Activated CD4-positive, CD25-positive, alpha-beta regulatory T cell treated with anti-CD3 and anti-CD28 coated beads, Interleukin-2, amount 50 U/mL, for 72 hours (primary cell): ENCODE measurements at places on chromosomes 5 and 9.

GRCh38 chr5:98713027-98713426, 60.4 kb upstream of the RGMB start:
- DNase-seq = no peak

DNA sequence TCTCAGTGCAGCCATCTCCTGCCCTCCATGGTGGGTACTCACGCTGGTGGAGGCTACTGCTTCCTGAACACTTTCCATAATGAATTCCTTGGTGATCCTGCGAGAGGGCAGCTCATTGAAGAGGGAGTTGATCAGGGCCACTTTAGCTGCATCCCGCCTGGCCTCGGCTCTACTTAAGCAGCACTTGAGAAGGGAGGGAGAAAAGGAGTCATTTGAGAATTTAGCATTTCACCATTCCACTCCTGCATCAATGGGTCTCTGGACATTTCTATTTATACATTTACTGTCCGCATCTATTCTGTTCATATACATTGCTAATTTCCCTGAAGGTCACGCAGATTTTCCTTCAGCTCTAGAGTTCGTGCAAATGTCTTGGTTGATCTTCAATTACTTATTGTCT, 35.1 kb downstream of the LIX1 start:
- no peak for DNase-seq

- no peak for DNase-seq
Measured at GRCh38 chr5:165196961-165197360, 1691.5 kb downstream of the MAT2B start.

DNA sequence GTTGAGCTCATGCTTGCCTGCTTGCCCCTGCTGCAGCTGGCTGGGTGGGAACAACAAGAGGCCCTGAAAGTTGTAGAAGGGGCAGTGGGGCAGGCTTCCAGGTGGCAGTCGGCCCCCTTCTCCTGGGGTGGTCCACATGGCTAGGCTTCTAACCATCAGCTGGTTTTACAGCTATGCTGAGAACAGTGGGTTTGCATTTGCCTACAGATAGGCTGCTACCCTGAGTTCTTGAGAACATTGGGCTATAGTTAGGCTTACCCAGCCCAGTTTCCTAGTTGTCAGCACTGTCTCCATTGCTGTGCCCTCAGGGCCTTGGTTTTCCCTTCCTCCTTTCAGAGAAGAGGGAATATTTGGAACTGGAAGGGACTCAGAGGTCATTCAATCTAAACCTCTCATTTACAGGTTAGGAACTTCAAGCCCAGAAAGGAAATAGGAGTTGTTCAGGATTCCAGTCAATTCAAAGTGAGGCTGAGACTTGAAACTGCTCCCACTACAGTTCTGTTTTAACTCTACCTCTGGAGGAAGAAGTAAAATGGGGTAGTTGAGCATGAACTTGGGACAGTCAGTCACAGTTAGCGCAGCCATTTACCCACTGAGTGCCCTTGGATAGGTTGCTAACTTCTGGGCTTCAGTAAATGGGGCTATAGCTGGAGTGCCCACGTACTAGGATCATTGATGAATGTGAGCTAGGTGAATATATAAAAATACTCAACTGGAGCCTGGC, 11.5 kb downstream of the LARP1 start:
- DNase-seq = no peak

- DNase-seq = no peak
Measured at GRCh38 chr9:99352826-99353225, 130.7 kb downstream of the SEC61B start.

DNA sequence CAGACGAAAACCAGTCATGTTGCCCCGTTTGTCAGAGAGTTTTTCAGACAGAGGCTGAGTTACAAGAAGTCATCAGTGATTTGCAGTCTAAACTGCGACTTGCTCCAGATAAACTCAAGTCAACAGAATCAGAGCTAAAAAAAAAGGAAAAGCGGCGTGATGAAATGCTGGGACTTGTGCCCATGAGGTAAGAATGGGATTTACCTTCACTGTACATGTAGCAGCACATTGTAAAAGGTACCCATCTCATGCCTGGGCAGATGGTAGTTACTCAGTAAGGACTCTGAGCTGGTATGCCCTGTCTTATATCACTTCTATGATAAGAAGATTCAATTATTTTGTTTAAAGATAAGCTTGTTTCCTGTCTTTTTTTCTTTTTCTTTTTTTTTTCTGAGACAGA, 38.8 kb downstream of the RAD50 start:
- no peak for DNase-seq

DNA sequence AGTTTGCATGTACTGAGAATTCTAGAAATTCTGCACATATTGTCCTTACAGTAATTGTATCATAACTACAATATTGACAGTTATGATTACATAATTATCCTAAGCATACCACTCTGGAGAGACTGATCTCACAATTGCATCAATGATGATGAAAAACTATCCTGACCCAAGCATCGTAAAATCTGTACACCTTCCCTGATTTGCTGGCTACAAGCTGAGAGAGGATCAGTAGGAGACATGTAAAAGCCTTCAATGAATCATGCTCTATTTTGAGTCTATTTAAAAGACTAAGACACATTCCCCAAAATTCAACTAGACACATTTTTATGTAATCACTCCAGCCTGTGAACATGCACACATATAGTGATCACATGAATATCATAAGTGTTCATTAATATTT, 1833.8 kb downstream of the EFNA5 start:
- DNase-seq = no peak

- DNase-seq = no peak
Measured at GRCh38 chr5:96391921-96392320, 41.1 kb downstream of the PCSK1 start.

- no peak for DNase-seq
Measured at GRCh38 chr9:135568026-135568425, 6.5 kb downstream of the PAEP start.

DNA sequence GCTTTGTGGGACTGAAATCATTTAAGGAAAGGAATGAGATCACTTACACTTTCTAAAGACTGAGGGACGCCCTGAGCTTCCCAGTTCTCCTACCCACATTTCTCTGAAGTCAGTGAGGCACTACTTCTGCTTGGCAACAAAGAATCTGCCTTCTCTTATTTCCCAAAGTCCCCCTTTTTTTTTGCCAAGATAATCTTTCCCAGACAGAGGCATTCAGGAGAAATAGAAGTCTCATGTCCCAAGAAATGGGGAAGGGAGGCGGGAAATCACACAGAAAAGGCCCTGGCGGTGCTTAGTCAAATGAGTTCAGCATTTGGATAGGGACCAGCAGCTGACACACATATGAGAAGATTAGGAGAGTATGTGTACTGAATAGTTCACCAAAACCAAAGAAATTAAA, 159.7 kb downstream of the MUSK start:
- no peak for DNase-seq

- DNase-seq = no peak
Measured at GRCh38 chr5:14675865-14676300, 11.4 kb downstream of the OTULIN start.

DNA sequence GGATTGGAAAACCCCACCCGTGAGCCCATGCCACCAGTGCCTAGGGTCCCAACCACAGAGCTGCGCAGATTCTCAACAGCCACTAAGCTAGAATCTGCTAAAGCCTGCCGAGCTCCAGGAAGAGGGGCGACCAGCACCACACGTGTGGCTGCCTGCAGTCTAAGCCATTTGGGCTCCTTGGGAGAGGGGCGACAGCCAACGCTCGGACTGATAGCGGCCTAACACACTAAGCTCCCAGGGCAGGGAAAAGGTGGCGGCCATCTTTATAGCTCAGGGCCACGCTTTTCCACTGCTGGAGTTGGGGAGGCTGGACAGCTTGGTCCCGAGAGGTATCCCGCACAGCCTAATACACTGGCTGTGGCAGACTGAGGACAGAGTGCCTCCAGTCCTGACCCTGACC, 631.8 kb downstream of the CETN3 start:
- no peak for DNase-seq

DNA sequence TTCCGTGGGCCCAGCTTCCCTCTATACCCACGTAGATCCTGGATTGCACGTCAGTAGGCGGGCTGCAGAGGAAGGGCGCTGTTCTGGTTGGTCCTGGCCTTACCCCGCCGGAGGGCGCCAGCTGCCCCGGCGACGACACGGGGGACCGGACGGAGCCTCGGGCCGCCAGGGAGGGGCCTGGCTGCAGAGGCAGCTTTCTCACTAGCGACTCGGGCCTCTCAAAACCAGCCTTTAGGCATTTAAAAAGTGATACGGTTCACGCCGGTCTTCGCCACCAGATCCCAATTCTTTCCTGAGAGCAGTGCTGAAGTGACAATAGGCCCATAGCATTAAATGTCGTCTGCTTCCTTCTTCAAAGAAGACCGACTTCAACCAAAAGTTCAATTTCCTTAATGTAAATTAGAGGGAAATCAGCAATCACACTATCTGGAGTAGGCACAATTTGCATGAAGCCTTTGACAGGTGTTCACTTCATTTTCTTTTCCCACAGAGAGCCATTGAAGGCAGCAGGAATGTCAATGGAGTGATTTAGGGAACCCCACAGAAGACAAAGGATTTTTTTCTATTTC, 17.6 kb upstream of the UBE2D2 start:
- peak; percentile 55 for DNase-seq

- DNase-seq = no peak
Measured at GRCh38 chr9:78921341-78921740, 624.4 kb downstream of the PSAT1 start.

DNA sequence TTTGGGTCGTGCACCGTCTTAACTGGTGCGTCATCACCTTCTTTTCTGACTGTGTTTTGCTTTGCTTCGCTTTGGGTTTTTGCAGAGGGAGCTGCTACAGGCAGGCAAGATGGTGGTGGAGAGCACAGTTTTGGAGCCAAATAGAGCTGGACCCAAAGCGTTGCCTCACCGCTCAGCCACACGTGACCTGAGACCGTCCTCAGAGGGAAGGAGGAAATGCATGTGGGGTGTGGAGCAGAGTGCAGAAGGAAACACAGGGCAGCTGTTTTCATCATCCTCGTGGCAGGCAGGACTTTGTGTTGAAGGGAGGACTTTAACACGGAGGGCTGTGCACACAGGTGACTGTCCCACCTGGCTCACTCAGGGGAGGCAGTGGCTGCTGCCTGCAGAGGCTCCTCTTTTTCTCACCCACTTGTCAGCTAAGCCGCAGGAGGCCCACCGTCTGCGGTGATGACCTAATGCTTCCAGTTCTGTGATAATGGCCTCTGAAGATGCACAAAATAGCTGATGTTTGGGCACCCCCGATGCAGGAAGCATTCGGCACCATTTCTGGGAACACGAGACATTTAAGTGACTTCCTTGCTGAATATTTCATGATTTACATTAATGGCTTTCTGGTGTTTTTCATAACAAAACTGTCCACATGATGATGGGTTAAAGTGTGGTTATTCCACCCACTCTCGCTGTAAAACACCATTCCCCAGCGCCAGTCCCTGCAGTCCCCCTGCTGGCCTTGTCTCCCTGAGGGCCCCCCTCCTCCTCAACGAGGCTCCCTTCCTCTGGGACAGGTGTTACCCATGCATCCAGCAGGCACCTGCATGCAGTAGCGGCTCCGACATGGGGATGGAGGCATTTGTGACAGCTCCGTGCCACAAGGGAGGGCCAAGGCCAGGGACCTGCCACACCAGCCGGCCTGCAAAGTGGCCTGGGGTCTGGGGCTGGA, 12.4 kb upstream of the UBAC1 start:
- DNase-seq = no peak

- DNase-seq = no peak
Measured at GRCh38 chr5:156515121-156515520, 188.2 kb downstream of the SGCD start.

- DNase-seq = no peak
Measured at GRCh38 chr5:153903321-153903720, 135.4 kb downstream of the FAM114A2 start.

DNA sequence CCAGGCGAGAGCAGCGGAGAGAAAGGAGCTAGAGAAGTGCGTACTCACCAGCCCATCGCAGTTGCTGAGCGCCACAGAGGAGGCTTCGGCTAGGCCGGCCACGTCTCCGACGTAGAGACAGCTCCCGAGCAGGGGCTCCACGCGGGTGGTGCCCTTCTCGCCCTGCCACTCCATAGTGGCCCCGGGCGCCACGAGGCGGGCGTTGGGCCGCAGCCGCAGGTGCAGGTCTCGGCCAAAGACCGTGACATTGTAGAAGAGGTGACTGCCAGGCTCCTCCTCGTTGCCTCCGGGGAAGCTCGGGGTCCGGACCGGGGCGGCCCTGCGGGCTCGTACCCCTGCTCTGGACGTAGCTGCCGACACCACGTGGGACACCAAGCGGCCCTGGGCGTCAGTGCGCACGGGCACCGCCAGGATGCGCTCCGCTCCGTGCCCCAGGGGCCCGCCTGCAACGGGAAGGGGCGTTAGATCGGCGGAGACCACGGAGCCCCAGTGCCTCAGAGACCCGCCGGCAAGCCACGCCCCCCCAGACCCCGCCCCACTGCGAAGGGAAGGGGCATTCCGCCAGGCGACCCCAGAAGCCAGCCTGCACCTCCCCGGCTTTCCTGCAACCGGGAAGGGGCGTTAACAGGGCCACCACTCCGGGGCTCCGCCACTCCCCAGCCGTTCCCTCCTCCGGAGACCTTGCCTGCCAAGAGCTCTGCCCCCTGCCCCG, 1.4 kb downstream of the ADAMTS2 start:
- no peak for DNase-seq

- no peak for DNase-seq
Measured at GRCh38 chr5:132215329-132215728, 12.3 kb downstream of the P4HA2 start.

- no peak for DNase-seq
Measured at GRCh38 chr5:59661954-59662615, 231.4 kb downstream of the PDE4D start.

- DNase-seq = no peak
Measured at GRCh38 chr5:137954131-137954879, 65.0 kb downstream of the PKD2L2 start.

- DNase-seq = no peak
Measured at GRCh38 chr5:143749581-143750205, 62.3 kb upstream of the HMHB1 start.

DNA sequence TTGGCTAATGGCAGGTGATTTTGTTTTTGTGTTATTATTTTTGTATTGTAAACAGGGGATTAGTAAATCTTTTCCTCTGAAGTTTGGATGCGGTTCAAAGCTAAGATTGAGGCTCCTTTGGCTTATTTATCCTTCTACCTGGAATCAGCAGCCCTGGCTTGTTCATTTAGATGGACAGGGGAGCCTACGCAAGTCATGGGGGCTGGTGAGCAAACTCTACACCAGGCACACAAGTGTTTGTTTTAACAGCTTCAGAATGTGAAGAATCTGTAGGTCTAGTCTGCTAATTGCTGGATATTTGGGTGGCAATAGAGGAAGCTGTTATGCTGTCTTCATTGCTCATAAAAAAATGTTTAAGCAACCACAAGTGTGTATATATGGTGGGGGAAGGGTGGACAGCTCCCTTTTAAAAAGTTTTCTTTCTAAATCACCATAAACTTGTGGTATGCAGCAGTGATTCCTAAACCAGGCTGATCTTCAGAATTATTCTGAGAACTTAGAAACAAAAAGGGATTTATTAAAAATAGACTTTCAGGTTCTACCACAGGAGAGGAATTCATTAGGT, 20.7 kb downstream of the ZNF462 start:
- DNase-seq = no peak

GRCh38 chr5:44332285-44332971, 56.8 kb downstream of the FGF10 start:
- DNase-seq = no peak
